Right kidney (tissue), 9 donors: ENCODE measurements at places on chromosomes 3 and 15.
A peak's percentile ranks its signal among the peaks of the same experiment; 100 is the strongest.

GRCh38 chr3:115151921-115152320 lies 4.8 kb upstream of the ZBTB20 start:
- no peak for DNase-seq

DNA sequence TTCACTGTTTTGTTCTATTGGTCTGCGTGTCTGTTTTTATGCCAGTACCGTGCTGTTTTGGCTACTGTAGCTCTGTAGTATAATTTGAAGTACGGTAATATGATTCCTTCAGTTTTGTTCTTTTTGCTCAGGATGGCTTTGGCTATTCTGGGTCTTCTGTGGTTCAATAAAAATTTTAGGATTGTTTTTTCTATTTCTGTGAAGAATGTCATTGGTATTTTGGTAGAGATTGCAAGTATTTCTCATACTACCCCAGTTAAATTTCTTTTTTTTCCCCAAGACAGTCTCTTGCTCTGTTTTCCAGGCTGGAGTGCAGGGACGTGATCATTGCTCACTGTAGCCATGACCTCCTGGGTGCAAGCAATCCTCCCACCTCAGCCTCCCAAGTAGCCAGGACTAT lies 53.4 kb downstream of the STARD9 start:
- DNase-seq: no peak

GRCh38 chr3:46833346-46834300 lies 29.6 kb downstream of the MYL3 start:
- no peak for DNase-seq

- DNase-seq: no peak
Measured at GRCh38 chr15:39624806-39625205, 43.9 kb downstream of the THBS1 start.

- DNase-seq: no peak
Measured at GRCh38 chr3:18223571-18223970, 201.6 kb downstream of the SATB1 start.

GRCh38 chr15:26864664-26865191 lies 2.1 kb upstream of the GABRA5 start:
- DNase-seq: peak; percentile 38

- no peak for DNase-seq
Measured at GRCh38 chr15:37093480-37094332, 6.6 kb downstream of the MEIS2 start.

- DNase-seq: no peak
Measured at GRCh38 chr3:9976721-9977709, 9.6 kb downstream of the EMC3 start.

- no peak for DNase-seq
Measured at GRCh38 chr3:71577011-71577410, 6.5 kb downstream of the FOXP1 start.

DNA sequence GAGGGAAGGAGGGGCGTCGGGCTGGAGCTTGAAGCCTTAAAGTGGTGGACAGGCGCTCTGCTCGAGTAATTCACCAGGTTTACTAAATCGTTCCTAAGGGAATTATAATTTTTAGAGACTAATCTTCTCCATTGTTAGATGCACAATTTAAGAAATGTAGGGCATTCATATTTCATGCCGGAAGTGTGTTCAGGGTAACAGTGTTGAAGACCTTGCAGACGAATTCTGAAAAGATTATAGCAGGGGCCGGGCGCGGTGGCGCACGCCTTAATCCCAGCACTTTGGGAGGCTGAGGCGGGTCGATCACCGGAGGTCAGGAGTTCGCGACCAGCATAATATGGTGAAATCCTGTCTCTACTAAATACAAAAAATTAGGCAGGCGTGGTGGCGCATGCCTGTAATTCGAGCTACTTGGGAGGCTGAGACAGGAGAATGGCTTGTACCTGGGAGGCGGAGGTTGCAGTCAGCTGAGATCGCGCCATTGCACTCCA lies 365 bp upstream of the GTF2A2 start:
- DNase-seq: no peak

DNA sequence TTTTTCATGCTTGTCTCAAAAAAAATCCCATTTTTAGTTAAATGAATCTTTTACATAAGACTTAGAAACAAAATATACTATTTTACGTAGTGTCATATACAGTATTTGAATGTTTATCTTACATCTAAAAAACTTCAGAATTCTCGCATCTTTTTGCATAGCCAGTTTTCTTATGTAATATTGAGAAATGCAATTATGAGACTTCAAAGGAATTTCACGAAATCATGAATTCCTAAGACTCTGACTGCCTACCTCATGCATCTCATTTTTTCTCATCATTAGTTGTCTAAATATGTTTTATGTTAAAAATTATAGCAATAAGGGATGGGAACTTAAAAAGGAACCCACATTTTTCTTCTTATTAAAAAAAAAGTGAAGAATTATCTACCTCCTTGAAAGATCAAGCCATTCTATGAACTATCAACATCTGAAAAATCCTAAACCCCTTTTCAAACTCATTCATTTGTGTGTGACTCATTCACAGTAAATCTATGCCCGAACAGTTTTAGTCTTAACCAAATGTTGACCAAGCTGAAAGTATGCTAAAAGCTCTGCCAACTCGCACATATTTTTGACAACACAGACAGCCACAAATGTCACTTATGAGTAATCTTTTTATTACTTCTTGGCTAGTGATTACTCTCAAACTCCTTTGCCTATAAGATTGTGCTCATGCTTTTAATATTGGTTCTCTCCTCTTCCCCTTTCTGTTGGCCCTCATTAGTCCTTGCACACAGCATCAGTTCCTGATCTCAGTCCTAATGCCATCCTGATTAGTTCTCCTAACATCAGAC lies 115.9 kb downstream of the DCLK3 start:
- DNase-seq: no peak

- DNase-seq: no peak
Measured at GRCh38 chr15:78603467-78603866, 17.3 kb downstream of the CHRNA3 start.

- no peak for DNase-seq
Measured at GRCh38 chr15:94638183-94638582, 406.8 kb downstream of the MCTP2 start.

- DNase-seq: no peak
Measured at GRCh38 chr3:107416886-107417285, 39.6 kb downstream of the CCDC54 start.

DNA sequence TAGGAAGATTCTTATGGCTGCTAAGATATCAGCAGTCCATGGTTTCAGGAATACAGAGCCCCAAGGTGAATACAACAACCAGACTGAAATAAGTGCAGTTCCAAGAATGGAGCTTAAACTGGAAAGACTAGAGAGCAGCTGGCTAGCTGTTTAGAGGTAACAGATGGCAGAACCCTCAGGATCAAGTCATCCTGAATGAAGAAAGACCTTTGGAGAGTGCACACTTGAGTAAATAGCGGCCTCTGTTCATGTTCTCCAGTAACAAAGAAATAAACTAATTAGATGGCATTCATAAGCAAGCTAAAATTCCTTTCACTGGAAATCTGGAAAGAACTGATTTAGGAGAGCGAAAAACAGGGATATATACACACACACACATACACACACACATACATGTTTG lies 968.4 kb downstream of the FHIT start:
- no peak for DNase-seq

DNA sequence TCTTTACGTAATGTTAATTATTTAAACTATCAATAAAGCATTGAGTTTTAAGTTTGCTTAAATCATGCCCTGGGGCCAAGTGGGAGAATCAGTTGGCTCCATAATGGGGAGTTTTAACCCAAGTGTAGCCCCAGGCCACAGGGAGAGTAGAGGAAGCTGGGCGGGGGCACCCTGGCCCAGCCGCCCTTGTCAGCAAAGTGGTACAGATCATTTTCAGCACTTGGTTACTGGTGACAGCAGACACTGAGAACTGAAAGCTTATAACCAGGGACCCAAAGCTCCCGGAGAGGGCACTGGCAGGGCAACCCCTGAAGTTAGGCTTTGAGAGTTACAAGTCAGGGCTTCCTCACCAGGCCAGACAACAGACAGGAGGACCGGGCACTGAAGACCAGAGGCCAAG lies 90.6 kb downstream of the SEMA5B start:
- no peak for DNase-seq

- DNase-seq: no peak
Measured at GRCh38 chr15:65085990-65086679, 9.6 kb downstream of the KBTBD13 start.

GRCh38 chr15:98646546-98647025 lies 1.8 kb upstream of the IGF1R start:
- no peak for DNase-seq

- no peak for DNase-seq
Measured at GRCh38 chr3:10888518-10889090, 72.6 kb downstream of the SLC6A11 start.

DNA sequence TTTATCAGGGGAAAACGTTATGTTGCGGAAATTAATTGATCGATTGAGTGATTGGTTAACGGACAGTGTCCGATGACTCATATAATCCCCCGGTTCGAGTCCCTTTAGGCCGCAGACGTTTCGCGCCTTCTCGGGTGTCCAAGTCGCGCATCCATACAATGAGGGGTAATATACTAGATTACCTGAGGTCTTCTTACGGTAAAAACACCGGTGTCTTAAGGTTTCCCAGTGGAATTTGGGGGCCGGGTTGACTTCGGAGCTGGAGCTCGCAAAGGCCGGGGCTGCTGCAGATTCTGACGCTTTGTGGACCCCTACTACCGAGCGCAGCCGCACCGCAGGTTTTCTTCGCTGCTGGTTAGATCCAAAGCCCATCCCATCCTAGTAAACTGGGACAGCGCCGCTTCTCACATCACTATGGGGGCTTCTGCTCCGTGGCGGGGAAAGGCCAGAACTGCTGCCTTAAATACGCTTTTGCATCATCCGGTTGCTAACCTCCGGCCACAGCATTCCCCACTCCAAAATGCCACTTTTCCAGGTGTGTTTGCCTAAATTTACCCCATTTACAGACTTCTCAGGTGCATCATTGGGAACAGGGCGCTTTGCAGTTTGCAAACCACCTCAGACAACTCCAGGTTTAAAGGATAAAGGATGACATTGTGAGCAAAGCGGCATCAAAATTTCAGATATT lies 858 bp upstream of the SACM1L start:
- peak; percentile 69 for DNase-seq
